ENCODE measurements at places on chromosomes 3 and 15. TPM values are rescaled to one million over a fixed set of nuclear protein-coding genes. Genes with fewer than 3 reads are reported as not detected.

DNA sequence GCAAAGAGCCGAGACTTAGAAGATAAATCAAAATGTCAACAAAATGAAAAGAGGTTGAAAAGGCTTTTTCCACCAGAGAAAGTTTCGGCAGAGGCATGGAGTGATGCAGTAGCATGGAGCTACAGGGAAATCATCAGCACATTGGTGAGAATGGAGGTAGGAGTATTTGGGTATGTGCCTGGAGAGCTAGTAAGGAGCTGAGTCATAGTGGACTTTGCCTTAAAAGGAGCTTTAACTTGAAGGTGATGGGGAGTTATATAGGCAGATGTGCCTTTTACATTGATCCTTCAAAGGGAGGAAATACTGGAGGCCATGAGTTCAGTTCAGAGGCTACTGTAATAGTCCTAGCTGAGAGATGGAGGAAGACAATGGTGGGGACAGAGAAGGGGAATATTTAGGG is 44.3 kb downstream of the IL5RA start:
- no peaks in the 10 kb centered on the region for H3K4me1 ChIP-seq
- no peaks in the 10 kb centered on the region for H3K36me3 ChIP-seq
- no peak overlapping the region for H3K27ac ChIP-seq
- no peaks in the 10 kb centered on the region for H3K27me3 ChIP-seq

- peak overlapping the region; percentile 68 for H3K4me3 ChIP-seq
- H3K27me3 ChIP-seq = peaks cover 12% of the 10 kb centered on the region
- no peak for DNase-seq
- peaks cover 69% of the 10 kb centered on the region for H3K4me1 ChIP-seq
- H3K27ac ChIP-seq = peak overlapping the region; percentile 85
These were observed 9.5 kb downstream of the GPR87 start for GRCh38 chr3:151307131-151307530.

- no peak overlapping the region for H3K4me3 ChIP-seq
- no peaks in the 10 kb centered on the region for H3K27me3 ChIP-seq
- peaks cover 1% of the 10 kb centered on the region for H3K4me1 ChIP-seq
- H3K27ac ChIP-seq = no peak overlapping the region
These were observed 7.3 kb downstream of the TBC1D2B start for GRCh38 chr15:78070049-78070700.

GRCh38 chr3:71244826-71245488 is 338.6 kb downstream of the FOXP1 start:
- H3K27ac ChIP-seq = no peak overlapping the region
- peaks cover 71% of the 10 kb centered on the region for H3K4me1 ChIP-seq
- H3K36me3 ChIP-seq = no peaks in the 10 kb centered on the region

- H3K36me3 ChIP-seq = peaks cover 4% of the 10 kb centered on the region
- peak; percentile 57 for DNase-seq
- peak overlapping the region; percentile 37 for H3K4me3 ChIP-seq
- peaks cover 35% of the 10 kb centered on the region for H3K4me1 ChIP-seq
- H3K27ac ChIP-seq = no peak overlapping the region
- H3K27me3 ChIP-seq = no peaks in the 10 kb centered on the region
These were observed 67.8 kb downstream of the FMN1 start for GRCh38 chr15:33126559-33127290.

GRCh38 chr15:76105391-76105790 is 45.6 kb downstream of the TMEM266 start:
- H3K27ac ChIP-seq = no peak overlapping the region
- DNase-seq = no peak

DNA sequence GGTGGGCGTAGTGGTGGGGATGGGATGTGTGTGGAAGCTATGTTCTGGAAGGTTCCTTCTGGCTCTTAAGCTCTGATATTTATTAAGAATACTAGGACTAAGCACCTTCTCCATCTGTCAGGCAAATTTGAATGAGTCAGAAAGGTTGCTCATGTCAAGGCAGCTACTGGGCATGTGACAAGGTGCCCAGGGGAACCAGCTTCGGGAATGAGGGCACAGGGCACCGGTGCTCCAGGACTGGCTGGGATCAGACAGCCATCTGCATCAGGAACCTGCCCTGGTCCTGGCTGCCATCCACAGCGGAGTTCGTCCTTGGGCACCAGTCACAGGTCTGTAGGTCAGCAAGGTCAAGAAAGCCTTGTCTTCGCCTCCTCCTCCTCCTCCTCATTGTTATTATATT is 32.5 kb downstream of the CA12 start:
- H3K27ac ChIP-seq = no peak overlapping the region
- H3K36me3 ChIP-seq = no peaks in the 10 kb centered on the region
- H3K4me1 ChIP-seq = peaks cover 11% of the 10 kb centered on the region
- no peak for DNase-seq
- H3K27me3 ChIP-seq = peaks cover 9% of the 10 kb centered on the region

GRCh38 chr3:127634653-127635052 is 5.7 kb downstream of the PODXL2 start:
- H3K27ac ChIP-seq = no peak overlapping the region
- DNase-seq = no peak
- no peaks in the 10 kb centered on the region for H3K36me3 ChIP-seq
- H3K27me3 ChIP-seq = peaks cover 23% of the 10 kb centered on the region
- no peak overlapping the region for H3K4me3 ChIP-seq

GRCh38 chr3:69236812-69237707 is 114.7 kb upstream of the LMOD3 start:
- no peaks in the 10 kb centered on the region for H3K27me3 ChIP-seq
- H3K4me3 ChIP-seq = peak overlapping the region; percentile 71
- peaks cover 21% of the 10 kb centered on the region for H3K4me1 ChIP-seq
- no peak for DNase-seq
- H3K36me3 ChIP-seq = no peaks in the 10 kb centered on the region

DNA sequence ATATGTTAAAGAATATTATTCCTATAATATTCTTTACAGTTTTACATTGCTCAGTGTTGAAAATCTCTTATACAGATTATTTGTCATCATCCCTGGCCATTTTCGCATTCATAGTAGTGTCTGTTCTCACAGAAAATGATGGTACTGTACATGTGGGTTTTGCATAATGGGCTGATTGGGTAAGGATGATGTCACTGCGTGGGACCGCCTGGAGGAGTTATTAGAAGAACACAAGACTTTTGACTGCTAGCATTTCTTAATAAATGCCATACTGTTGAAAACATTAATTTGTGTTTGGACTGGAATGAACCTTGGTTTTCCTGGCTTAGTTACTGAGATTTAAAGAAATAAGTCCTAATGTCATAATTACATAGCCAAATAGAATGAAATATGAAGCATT is 20.3 kb downstream of the LRCH3 start:
- no peak for DNase-seq
- H3K4me3 ChIP-seq = no peak overlapping the region
- H3K4me1 ChIP-seq = peaks cover 33% of the 10 kb centered on the region

- H3K36me3 ChIP-seq = peaks cover 7% of the 10 kb centered on the region
- H3K27ac ChIP-seq = peak within 1 kb of the TSS; percentile 86
- DNase-seq = peak; percentile 89
- peaks cover 40% of the 10 kb centered on the region for H3K4me1 ChIP-seq
These were observed at the start of gene PIF1 for GRCh38 chr15:64825431-64826294. Gene PIF1, minus strand, starts transcription at chr15:64825647. Its CDS starts 1,312 bp downstream, at chr15:64824335.

SNTN gene
- total RNA-seq = not detected

MAP4 gene
- total RNA-seq = 135 TPM

CDCP1 gene
- 2.8 TPM for total RNA-seq

ANKRD63 gene
- not detected for total RNA-seq
